Activated T-helper 1 cell treated with anti-CD3 and anti-CD28 coated beads, Interleukin-12 subunit alpha, Interleukin-12 subunit beta, Interleukin-2, Interleukin-4 antibody, amounts not matched to agents 30 ng/mL and 10 ng/mL and 1 ng/mL, durations not matched to agents 14 hours and 24 hours and 36 hours (primary cell): ENCODE measurements at places on chromosomes 13 and 19.

- DNase-seq, result no peak
Observed at GRCh38 chr19:7641290-7642276, 4.7 kb downstream of the STXBP2 start.

GRCh38 chr13:30735025-30735871 is at the start of gene ALOX5AP:
ALOX5AP (plus strand) TSS chr13:30735543; CDS start chr13:30735606, 63 bp downstream.
- DNase-seq, result no peak

DNA sequence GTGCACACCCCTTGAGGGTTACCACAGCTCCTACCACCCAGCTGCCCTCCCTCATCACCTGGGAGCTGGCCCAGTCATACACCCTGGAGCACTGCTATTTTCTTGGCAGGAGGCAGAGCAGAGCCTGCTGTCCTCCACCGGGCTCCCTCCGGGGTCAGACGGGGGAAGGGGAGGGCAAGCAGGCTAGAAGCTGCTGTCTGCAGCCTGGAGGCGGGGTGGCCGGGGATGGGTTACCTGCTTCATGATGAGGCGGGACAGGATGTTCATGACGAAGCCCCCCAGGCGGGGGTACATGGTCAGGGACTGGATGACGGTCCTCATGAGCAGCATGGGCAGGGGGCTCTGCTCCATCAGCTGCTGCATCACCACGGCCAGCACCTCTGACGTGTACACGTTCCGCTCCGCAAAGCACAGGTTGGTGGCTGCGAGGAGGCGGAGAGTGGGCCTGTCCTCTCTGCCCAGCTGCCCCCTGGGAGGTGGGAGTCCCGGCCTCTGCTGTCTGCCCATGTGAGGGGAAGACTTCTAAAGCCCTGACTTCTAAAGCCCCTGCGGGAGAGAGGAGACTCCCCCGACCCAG is 2.7 kb upstream of the RSPH6A start:
- no peak for DNase-seq

- peak; percentile 100 for DNase-seq
Observed at GRCh38 chr19:42217520-42218437, at the start of gene DEDD2. DEDD2 (minus strand) TSS chr19:42217677; CDS start chr19:42217007, 670 bp downstream.

- DNase-seq, result no peak
Observed at GRCh38 chr19:4052114-4052992, 14.3 kb downstream of the ZBTB7A start.

DNA sequence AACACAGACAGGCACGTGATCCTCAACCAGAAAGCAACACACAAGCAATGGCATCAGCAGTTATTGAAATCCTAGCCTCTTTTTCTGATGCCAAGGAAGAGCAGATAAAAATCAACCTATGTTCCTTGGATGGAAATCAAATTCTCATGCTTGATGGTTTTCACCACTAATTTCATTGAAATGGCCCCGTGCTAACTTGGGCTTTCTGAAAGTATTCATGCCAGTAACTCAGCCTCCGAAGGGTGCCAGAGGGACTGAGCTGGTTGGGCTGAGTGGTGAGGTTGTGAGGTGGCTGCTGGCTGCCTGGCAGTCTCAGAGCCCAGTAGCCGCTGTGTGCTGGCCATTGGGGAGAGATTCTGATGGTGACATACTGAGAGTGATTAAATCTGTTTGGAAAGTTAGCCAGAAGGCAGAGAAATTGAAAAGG is 309.3 kb downstream of the DCT start:
- no peak for DNase-seq

DNA sequence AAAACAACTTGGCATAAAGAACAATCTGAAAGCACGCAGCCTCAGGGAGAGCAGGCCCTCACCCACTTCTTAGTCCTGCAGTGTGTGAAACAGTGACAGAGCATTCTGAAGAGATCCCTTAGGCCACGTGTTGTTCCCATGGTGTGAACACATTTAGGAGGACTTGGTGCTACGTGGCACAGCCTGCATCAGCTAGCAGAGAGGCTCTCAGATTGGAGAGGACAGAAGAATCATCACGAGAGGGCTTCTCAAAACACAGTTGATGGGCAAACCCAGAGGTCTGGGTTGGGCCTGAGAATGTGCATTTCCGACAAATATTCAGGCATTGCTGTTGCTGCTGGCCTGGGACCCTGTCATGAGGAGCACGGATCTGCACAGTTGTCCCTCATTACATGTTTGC is 26.1 kb upstream of the TFDP1 start:
- DNase-seq, result no peak

DNA sequence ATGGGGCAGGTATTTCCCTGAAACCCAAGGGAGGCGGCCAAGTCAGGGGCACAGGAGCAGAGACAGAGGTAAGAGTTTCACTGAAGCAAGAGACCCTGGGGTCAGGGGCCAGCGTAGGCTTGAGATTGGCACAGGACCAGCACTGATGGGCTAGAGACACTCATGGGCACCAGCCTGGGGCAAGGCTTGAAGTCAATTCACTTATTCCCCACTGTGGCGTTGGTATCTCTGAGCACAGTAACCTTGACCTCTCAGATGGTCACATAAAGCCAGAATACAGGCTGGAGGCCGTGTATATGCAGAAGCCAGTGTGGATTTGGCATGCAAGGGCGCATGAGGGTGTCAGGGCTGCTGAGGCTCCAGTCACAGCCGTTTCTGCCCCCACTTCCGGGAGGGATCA is 173.5 kb upstream of the GPR12 start:
- no peak for DNase-seq

DNA sequence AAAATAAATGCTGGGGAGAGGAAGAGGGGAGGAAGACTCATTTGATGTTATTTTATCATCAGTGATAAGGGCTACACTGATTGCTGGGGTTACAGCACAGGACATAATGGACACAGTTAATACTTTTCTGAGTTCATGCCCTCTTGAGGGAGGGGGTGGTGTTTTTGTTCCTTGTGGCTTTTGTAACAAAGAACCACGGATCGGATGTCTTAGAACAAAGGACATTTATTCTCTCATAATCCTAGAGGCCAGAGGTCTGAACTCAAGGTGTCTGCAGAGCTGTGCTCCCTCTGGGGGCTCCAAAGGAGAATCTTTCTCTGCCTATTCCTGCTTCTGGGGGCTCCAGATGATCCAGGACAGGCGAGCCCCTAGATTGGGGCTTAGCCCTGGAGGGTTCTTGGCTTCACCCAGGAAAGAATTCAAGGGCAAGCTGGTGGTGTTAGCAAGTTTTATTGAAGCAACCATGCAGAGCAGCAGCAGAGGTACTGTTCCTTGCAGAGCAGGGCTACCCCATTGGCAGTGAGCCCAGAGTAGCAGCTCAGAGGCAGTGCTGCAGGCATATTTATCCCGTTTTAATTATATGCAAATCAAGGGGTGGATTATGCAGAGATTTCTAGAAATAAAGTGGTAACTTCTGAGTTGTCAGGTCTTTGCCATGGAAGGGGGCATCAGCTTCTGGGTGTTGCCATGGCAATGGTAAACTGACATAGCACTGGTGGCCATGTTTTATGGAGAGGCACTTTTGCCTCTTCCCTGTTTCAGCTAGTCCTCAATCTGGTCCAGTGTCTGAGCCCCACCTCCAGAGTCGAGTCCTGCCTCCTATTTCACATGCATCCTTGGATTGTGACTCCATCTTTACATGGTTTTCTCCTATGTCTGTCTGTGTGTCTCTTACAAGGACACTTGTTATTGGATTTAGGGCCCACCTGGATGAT is 18.0 kb downstream of the VAV1 start:
- DNase-seq, result no peak

- no peak for DNase-seq
Observed at GRCh38 chr13:113052206-113052605, 53.4 kb upstream of the F7 start.

- no peak for DNase-seq
Observed at GRCh38 chr13:110250258-110250891, 56.6 kb downstream of the COL4A1 start.
